Stimulated activated CD4-positive, alpha-beta T cell treated with anti-CD3 and anti-CD28 coated beads, Interleukin-15, amount 100 ng/mL, for 24 hours (primary cell): ENCODE measurements at places on chromosomes 5 and 9.

- DNase-seq, result no peak
Measured at GRCh38 chr9:94928691-94929368, 202.3 kb downstream of the AOPEP start.

- DNase-seq, result peak; percentile 15
Measured at GRCh38 chr5:141742866-141743851, 61.1 kb upstream of the ARAP3 start.

DNA sequence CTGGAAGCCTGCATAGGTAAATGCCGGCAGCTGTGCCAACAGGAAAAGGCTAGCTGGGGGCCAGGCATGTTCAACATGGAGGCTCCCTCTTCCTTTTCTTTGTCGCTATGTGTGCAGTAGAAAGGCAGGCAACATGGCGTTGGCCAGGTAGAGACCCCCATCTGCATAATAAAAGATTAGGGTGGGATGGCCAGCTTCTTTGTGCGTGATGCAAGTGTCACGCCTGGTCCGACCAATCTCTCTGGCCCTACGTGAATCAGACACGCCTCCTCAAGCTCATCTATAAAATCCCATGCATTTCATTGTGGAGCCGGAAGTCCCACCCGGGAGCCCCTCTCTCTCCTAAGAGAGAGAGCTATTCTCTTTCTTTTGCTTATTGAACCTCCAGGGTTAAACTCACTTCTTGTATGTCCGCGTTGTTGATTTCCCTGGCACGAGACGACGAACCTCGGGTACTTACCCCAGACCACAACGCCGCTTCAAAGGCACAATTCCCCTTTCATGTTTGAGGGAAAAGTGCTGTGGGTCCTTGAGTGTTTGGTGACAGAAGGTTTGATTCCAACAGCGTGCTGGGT lies 25.0 kb upstream of the C5orf47 start:
- DNase-seq, result no peak

GRCh38 chr9:70324963-70325362 lies 66.2 kb downstream of the SMC5 start:
- no peak for DNase-seq

GRCh38 chr5:173452119-173452905 lies 124.1 kb upstream of the STC2 start:
- DNase-seq, result no peak

GRCh38 chr5:147481376-147481775 lies 28.5 kb downstream of the DPYSL3 start:
- no peak for DNase-seq

DNA sequence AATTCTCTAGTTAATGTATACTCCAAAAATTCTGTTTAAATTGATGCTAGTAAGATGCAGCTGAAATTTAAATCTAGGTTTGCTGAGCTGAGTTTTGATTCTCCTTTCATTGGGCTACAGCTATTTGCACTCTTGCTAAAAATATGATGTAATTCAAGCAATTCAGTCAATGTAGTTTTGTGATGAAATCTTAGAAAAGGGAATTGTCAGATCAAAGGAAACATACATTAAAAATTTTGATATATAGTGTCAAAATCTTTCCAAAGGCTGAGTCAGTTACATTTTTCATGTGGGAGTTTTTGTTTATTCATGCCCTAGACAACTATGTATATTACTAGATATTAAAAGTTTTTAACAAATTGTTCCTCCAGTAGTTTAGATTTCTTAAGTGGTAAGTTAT lies 334.9 kb upstream of the DAB2 start:
- DNase-seq, result no peak

DNA sequence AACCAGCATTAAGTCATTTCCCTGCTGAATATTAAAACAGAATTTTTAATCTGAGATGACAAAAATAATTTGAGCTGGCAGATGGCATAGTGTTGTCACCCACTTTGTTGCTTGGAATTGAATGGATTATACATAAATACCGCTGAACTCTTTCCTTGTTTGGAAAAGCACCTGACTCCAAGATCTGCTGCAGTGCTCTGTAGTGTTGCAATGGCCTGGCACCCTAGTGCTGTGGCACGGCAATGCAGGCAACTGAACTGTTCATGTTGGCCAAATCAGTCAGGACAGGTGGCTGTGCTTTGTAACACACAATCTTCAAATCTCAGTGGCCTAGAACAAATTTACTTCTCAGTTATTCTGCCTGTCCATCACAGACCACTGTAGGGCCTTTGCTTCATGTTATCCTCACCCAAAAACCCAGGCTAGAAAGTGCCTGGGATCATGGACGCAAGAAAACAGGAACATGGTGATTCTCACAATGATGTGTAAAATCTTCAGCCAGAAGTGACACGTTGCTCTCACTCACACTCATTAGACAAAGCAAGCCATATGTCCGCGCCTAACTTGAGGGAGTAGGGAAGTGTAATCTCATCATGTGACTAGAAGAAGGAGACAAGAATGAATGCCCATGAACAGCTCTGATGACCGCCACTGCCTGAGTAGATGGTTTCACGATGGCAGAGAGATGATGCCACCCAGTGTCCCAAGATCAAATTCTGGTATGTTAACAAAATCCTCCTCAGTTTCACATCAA lies 191.9 kb upstream of the PUM3 start:
- DNase-seq, result no peak

DNA sequence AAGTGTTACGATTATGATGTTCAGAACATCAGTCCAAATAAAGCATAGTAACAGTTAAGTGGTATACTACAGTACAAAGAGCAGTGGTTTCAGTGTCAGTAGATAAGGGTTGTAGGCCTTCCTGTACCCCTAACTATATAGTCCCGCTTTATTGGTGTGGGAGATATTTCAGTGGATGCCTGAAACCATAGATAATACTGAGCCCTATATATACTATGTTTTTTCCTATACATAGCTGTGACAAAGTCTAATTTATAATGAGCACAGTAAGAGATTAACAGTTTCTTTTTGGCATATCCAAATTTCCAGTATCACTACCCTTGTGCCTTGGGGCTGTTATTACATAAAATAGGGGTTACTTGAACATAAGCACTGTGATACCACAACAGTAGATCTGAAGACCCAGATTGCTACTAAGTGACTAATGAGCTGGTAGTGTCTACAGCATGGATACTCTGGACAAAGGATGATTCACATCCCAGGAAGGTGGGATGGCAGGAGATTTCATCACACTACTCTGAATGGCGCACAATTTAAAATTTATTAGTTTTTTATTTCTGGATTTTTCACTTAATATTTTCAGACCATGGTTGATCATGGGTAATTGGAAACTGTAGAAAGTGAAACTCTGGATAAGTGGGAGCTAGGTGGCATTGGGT lies 119.3 kb downstream of the RPS23 start:
- no peak for DNase-seq
